ENCODE measurements at places on chromosomes 3 and 15.

GRCh38 chr15:25862472-25863110 lies 536 bp downstream of the ATP10A start:
- DNase-seq: no peak

DNA sequence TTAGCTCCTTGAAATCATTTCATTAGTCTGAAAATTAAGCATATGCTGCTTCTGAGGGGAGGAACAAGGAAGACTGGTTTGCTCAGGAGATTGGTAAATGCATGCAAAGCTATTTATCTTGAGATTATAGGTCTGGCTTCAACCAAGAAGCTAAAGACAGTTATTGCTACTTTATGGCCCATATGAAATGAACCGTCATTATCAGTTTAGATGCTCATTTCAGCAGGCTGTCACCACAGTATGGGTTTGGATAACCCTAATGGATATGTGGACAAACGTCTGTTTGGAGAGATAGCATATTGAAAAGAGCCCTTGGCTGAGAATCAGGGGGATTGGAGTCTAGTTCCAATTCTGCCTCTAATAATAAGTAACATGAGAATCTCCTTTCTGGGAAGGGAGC lies 922.6 kb downstream of the TUSC7 start:
- DNase-seq: no peak

DNA sequence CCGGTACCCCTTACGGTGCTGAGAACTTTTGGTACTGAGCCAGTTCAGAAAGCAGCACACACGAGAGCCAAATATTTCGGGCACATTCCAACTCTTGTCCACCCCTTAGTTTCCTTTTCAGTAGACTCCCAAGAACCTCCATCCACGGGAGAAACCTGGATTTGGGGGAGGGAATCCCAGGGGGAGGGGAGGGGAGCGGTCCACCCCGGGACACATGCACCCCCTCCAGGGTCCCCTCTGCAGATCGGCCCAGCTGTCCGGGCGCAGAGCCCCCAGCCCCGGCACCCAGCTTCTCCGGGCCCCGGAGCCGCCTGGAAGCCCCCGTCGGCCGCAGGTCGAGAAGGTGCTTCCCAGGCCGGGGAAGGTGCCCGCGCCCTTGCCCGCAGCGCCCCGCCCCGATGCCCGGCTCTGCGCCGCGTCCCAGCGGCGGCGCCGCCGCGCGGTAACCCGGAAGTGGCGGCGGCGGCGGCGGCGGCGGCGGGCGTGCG lies 455 bp upstream of the ABHD17C start:
- no peak for DNase-seq

- DNase-seq: no peak
These were observed 34.3 kb downstream of the TMEM44 start for GRCh38 chr3:194598771-194599557.

GRCh38 chr3:157104928-157105652 lies 54.9 kb downstream of the CCNL1 start:
- DNase-seq: peak; percentile 71

DNA sequence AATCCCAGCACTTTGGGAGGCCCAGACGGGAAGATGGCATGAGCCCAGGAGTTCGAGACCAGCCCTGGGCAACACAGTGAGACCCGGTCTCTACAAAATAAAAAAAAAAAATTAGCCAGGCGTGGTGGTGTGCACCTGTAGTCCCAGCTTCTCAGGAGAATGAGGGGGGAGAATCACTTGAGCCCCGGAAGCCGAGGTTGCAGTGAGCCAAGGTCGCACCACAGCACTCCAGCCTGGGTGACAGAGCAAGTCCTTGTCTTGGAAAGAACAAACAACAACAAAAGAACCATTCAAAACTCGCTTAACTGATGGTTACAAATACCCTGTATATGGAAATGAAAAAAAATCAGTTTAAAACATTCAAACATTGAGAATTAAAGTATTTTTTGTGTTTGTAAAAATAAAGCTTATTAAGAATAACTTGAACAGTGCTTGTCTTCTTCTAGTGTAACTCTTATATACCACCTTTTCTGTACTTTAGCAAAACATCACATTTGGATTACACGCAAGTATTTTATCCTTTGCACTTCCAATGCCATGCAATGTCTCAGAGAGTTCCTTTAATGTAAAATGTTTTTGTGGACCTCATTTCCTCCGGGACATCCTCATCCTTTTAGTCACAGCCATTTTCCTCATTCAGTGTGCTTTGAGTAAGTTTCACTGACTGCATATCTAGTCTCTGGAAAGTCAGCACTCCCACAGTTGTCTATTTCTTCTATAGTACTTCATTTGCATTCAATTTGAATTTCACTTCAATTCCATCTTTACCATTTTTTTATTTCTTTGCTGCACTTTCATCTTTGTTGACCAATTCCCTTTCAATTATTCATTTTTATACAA lies 113.0 kb upstream of the GOLGA8J start:
- DNase-seq: no peak

GRCh38 chr3:119293105-119293870 lies 895 bp upstream of the ARHGAP31 start:
- no peak for DNase-seq

- DNase-seq: no peak
These were observed 14.6 kb upstream of the DUSP7 start for GRCh38 chr3:52070724-52071621.

DNA sequence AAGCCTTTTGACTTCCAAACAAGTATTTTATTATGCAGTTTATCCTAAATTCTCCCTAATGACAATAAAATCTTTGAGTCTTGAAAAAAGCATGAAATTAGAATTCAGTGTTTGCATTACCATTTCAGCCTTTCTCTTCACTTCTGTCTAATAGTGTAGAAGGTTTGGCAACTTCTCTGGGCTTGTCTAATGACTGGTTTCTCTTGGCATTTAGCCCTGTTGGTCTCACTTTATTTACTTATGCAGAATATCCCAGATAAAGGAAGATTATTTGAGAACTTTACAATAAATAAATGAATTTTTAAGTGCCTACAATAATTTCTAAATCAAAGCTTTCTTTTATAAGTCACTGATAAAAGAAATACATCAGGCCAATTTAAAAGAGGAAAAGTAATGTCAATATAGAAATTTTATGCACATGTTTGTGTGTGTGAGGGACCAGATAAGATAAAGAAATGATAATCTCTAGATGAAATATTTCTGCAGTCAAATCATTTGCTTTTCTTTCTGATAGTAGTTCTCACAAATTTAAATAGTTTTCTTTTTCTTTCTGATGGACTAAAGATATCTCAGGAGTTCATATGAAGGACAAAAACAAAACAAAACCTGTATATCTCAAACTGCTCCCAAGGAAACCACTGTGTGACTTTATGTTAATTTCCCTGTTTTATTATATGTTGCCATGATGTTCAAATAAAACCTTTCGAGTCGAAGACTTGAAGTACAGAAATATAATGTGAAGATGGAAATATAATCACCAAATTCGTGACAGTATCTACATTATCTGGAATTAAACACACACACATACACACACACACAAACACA lies 533.1 kb upstream of the CBLB start:
- DNase-seq: no peak

- DNase-seq: no peak
These were observed 44.3 kb downstream of the CERS3 start for GRCh38 chr15:100484443-100484842.

GRCh38 chr3:169998668-169999131 lies 32.1 kb downstream of the SEC62 start:
- DNase-seq: no peak

GRCh38 chr3:86814918-86815655 lies 175.9 kb downstream of the VGLL3 start:
- DNase-seq: no peak

DNA sequence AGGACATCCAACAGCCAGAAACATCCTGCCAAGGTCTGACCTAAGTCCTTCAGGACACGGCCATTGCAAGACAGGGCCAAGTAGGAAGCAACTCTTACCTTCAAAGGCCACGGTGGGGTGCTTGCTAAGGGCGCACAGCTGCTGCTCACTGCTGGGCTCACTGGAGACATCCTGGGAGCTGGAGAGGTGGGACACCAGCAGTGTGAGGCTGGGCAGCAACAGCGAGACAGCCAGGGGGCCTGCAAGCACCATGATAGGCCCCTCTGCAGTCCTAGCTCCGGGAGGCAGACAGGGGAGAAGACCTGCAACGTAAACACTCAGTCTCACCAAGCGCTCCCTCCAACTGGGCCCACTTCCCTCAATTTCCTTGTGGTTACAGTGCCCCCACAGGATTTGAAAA lies 79.2 kb downstream of the SEMA5B start:
- peak; percentile 69 for DNase-seq

GRCh38 chr3:182139627-182140357 lies 428.1 kb downstream of the SOX2 start:
- no peak for DNase-seq

- DNase-seq: no peak
These were observed 247.1 kb downstream of the BBX start for GRCh38 chr3:107769882-107770281.

- DNase-seq: no peak
These were observed 207.6 kb downstream of the STAG1 start for GRCh38 chr3:136544532-136544931.

Measured in SK-N-DZ (cell line).